ENCODE measurements at places on chromosomes 5 and 9.

DNA sequence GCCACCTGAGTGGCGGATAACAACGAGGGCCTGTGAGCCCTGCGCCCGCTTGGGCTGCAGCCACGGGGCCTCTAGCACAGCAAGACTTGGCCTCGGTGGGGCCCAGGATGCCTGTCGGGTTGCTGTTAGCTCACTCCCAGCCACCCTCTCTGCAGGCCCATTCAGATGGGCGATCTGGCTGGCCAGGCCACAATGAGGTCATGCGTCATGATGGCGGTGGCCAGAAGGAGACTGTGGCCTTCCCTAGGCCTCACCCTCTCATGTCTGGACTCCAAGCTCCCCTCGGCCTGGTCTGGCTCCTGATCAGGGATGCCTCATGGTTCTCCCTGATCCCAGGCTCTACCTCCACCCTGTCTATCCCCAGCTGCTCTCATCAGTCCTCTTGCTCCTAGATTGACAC lies 19.0 kb upstream of the TCOF1 start:
- DNase-seq: no peak

DNA sequence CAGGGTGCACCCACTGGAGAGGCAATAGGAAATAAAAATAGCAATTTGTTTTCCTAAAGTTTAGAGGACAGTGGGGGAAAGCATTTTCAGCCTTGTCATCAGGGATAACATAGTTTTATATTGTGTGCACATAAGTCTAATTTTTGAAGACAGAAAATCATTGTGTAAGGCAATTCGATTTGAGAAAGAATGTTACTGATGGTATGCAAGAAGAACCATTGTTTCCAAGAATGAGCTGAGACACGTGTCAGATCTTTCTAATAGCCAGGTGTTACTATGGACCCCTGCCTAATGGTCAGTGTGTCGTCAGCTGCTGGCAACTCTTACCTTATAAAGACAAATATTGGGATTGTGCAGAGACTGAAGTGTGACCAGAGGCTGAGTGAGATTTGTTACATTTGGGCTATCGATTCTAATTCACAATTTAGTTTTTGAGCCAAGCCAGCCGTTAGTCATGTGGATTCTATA lies 67.1 kb upstream of the PPP2R2B start:
- DNase-seq: peak; percentile 25

DNA sequence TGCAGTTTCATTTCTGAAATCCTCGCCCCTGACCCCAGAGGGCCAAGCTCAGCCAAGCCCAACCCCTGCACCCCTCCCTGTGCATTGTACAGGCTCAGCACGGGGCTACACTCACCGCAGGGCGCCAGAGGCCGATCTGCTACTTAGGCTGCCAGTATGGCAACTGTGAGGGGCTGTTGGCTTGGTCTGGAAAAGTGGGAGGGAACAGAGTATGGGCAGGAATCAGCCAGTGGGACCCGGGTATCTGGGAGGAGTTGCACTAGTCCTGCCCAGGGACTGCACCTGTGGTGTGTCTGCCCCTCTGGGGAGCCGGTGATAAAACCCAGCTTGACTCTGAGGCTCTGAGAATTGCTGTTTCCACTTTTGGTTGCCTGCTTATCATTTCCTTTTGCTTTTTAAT lies 167.4 kb upstream of the KIF2A start:
- DNase-seq: no peak

GRCh38 chr5:174151599-174152181 lies 106.2 kb downstream of the NSG2 start:
- no peak for DNase-seq

DNA sequence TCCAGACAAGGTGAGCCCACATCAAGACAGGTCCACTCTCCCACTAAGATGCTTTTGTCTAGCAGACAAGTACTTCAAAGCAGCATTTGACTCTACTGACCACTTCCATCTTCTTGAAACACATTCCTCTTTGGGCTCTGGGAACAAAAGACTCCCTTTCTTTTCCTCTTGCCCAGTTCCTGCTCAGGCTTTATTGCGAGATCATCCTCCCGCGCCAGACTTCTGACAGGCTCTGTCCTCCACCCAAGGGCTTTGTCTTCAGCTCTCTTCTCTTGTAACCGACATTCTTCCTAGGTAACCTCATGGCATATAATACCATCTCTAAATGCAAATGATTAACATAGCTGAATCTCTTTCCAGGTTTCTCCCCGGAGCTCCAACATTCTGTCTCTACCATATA lies 85.8 kb downstream of the NUDT12 start:
- DNase-seq: no peak

DNA sequence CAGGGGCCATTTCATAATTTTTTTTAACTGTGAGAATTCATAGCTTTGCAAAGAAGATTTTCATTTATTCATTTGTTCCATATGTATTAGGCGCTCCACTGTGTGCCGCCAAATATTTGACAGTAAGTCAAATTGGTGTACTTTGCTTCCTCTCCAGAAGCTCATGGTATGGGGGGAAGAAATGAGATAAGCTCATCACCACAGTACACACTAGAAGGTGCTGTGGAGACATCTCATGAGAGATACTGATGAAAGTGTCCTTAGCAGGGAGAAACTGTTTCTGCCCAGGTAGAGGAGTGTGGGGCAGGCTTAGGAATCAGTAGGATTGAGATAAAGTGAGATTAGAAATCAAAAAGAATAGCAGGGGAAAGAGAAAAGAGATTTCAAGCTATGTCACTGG lies 136.2 kb downstream of the CDH6 start:
- no peak for DNase-seq

- no peak for DNase-seq
Observed at GRCh38 chr5:178116143-178116885, 3.0 kb downstream of the N4BP3 start.

- no peak for DNase-seq
Observed at GRCh38 chr9:90268613-90269012, 374.0 kb downstream of the DIRAS2 start.

DNA sequence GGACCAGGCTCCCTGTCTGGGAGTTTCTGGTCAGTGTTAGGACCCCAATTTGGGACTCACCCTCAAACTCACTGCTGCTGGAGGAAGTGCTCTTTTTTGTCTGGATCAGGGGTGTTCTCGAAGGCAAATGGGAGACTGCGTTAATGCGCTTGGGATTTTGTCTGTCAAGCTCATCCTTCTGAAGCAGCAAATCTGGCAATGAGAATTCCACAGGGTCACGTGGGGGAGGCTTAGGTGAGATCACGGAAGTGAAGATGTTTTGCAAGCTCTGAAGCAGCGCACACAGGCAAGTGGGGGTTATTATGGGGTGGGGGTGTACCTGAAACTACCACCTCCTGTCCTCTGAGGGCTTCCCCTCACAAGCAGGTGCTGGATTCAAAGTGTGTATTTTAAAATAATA lies 10.5 kb upstream of the TEX53 start:
- DNase-seq: no peak

DNA sequence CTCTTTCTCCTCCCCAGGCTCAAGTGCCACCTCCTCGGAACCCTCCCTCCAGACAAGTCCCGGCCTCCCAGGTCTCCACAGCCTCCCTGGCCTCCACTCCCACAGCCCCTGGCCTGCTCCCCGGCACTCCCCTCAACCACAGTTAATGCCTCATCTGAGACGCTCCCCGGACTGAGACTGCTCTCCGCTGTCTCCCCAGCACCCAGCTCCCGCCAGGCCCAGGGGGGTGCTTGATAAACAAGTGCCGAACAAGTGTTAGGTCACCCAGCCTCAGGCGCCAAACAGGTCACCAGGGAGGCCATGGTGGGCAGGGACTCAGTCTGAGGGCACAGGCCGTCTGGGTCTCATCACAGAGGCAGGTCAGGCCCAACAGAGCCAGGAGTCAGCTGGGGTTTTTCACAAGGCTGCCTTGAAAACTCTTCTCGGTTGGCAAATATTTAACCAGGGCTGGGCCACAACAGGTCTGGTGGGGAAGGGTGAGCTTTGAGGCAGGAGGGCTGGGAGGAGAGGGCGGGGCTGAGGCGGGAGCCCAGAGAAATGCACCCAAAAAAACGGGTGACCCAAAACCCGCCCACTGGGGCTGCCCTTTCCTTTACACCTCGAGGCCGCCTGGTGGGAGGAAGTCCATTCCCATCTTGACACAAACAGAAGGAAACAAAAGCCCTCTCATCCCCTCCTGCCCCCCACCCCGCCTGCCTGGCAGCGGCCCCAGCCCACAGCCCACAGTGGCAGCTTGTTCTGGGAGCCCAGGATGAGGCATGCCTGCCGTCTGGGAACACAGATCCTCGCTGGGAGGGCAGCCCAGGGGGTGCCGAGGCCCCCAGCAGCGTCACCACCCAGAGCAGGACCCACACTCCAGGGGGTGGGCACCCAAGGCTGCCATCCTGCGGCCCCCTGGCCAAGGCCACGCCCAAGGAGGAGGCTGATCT lies 66.6 kb upstream of the STXBP1 start:
- peak; percentile 96 for DNase-seq

GRCh38 chr9:85004818-85005413 lies 335.4 kb downstream of the NTRK2 start:
- no peak for DNase-seq

- no peak for DNase-seq
Observed at GRCh38 chr5:153755913-153756500, 265.5 kb downstream of the GRIA1 start.

- DNase-seq: no peak
Observed at GRCh38 chr9:75891277-75891741, 836 bp downstream of the PCSK5 start.

GRCh38 chr5:160159991-160160792 lies 40.9 kb upstream of the PWWP2A start:
- DNase-seq: no peak

- DNase-seq: no peak
Observed at GRCh38 chr5:159877016-159877415, 39.3 kb upstream of the ADRA1B start.

- no peak for DNase-seq
Observed at GRCh38 chr9:8784838-8785237, 985.3 kb upstream of the DMAC1 start.

DNA sequence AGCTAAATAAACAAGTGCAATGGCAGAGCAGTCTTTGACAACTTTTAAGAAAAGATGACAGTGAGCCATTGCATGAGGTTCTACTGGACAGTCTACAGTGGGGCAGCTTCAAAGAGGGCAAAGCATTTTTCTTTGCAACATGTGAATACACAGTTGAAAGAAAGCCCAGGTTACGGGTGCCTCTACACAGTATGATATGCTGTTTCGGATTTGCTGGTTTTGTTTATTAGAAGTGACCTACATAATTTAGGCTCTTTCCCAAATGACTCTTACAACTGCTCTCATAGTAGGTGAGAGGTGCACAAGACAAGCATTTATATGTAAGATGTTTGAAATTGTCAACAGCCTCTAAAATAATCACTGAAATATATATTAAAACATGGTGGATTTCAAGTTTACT lies 62.4 kb downstream of the MEF2C start:
- DNase-seq: no peak

GRCh38 chr5:109307951-109308350 lies 101.8 kb downstream of the PJA2 start:
- DNase-seq: no peak

GRCh38 chr9:16848179-16848578 lies 22.3 kb downstream of the BNC2 start:
- DNase-seq: no peak

DNA sequence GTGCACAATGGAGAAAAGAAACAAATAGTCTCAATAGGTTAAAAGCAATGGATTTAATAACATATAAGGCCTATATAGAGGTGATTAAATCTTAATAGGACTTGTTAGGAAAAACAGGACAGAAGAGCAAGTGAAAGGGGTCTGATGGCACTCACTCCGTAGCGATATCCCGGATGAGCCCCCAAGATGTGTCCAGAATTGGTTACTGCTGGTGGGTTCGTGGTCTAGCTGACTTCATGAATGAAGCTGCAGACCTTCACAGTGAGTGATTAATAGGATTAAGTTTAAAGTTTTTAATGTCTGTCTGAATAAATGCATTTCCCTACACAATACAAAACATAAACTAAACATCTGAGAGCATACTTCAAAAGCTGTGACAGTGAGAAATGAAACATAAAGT lies 110.4 kb upstream of the FAM174A start:
- no peak for DNase-seq

DNA sequence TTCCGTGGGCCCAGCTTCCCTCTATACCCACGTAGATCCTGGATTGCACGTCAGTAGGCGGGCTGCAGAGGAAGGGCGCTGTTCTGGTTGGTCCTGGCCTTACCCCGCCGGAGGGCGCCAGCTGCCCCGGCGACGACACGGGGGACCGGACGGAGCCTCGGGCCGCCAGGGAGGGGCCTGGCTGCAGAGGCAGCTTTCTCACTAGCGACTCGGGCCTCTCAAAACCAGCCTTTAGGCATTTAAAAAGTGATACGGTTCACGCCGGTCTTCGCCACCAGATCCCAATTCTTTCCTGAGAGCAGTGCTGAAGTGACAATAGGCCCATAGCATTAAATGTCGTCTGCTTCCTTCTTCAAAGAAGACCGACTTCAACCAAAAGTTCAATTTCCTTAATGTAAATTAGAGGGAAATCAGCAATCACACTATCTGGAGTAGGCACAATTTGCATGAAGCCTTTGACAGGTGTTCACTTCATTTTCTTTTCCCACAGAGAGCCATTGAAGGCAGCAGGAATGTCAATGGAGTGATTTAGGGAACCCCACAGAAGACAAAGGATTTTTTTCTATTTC lies 17.6 kb upstream of the UBE2D2 start:
- peak; percentile 83 for DNase-seq

GRCh38 chr9:27511771-27512170 lies 12.3 kb upstream of the IFNK start:
- no peak for DNase-seq

- no peak for DNase-seq
Observed at GRCh38 chr5:2017540-2018389, 135.0 kb upstream of the IRX4 start.

DNA sequence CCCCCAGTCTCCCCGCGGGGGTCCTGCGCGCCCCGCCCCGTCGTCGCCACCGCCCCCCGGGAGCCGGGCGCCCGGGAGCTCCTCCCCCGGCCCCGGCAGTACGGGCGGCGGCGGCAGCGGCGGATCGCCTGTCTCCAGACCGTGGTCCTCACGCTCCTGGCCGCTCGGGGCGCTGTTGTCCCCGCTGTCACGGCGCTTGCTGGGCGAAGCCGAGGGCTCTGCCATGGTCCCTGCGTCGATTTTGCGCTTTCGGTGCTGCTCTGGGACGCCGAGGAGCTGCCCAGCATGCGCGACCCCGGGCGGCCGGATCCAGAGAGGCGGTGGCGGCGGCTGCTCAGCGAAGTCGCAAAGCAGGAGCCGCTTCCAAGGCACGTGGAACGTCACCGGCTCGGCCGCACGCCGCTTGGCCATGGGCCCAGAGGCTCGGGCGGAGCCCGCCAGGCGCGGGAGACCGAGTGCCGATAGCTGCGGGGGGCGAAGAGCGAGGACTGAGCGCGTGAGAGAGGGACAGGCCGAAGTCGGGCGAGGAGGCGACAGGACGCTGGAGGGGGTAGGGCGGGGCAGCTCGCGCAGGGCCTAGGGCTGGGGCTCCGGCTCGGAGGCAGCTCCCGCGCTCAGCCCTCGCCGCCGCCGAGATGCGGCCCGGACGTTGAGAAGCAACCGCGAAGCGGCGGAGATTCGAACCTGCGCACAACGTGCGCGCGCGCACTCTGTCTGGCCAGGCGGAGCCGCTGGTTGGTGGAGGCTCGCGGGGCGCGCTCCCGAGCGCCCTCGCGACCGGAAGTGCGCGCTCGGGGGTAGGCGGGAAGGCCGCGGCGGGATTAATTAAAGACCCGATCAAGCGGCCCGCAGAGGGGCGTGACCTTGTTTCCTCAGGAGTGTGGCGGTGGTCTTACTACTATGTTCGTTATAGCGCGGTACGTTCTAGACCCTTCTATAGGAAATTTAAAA lies at the start of gene C9orf40:
Gene C9orf40 (minus strand): TSS at position 712 of the 951 bp plus-strand sequence. CDS start 301 bp downstream, at position 411.
- DNase-seq: peak; percentile 87
